ENCODE measurements at places on chromosomes 7 and 10. TPM values are rescaled to one million over a fixed set of nuclear protein-coding genes. Genes with fewer than 3 reads are reported as not detected.

DNA sequence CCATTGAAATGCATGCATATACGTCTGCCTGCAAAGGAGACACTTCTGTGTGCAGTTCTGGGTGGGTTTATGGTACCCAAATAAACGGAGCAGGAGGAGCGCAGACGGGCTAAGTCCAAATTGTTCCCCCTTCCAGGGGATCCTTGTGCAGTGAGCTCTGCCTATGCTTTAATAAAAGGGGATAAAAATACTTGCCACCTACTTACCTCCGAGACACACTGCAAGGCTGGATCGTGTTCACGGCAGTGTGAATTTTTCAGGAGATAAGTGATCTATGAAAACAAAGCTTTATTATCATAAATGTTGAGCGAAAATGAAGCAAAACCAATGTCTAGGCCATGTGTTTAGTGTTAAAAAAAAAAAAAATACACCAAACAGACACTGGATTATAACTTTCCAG, 308.8 kb upstream of the AOAH start:
- DNase-seq = no peak

The TEX47 gene
- total RNA-seq = not detected

DNA sequence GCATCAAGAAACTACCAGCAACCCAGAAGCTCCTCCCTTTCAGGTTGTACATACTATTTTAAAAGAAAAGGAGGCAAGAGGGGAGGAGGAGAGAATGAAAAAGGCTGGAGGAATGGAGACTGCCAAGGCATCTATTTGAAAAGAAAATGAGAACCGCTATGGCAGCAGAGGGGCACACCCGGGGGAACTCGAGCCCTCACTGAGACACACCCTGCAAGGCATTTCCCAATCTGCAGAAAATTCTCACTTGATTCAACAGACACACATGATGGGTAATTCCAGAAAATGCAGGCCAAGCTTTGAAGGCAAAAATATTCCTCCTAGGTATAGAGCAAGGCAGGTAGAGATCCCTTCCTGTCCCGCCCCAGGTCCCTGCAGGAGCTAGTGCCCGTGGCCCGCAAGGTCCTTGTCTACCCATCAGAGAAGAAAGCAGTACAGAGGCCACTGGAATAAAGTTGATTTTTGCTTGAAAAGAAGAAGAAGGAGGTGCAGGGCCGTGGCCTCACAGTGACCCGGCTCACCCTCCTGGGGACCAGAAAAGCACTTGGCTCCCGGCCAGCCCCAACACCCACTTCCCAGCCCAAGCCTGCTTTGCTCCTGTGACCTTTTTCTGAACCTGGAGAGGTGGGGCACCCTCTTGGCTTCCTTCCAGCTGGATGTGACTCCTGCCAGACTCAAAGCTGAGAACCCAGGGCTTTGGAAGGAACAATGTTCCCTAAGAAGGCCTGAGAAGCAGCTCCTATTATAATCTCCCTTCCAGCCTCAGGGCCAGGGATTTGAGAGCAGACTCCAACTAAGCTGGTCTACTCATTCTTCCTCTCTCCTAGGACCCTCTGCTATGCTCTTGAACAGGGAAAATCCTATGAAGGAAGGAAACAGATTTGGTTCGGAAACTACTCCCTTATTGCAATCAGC, 6.2 kb upstream of the PIK3CG start:
- DNase-seq = no peak

DNA sequence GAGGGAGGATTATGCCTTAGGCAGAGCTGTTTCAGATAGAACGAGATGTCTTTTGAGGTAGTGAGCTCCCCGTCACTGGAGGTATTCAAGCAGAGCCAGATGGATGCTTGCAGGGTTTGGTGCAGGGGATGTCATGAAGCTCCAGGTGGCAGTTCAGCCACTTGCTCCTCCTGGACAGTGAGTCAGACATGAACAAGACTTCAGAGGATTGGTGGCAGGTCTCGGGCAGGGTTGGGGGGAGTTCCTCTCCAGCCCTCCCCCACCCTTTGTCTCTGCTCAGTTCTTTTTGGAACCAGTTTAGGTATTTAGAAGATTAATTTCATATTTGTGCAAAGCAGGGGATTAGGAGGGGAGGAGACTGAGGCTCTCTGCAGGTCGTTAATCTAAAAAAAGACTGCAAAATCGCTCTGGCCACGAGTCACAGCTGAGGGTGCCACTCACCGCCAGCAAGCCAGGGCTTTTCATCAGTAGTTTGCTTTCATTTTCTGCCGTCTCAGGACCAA, 21.5 kb upstream of the MYL10 start:
- no peak for DNase-seq

GRCh38 chr7:82595176-82595575, 151.6 kb upstream of the CACNA2D1 start:
- no peak for DNase-seq

DNA sequence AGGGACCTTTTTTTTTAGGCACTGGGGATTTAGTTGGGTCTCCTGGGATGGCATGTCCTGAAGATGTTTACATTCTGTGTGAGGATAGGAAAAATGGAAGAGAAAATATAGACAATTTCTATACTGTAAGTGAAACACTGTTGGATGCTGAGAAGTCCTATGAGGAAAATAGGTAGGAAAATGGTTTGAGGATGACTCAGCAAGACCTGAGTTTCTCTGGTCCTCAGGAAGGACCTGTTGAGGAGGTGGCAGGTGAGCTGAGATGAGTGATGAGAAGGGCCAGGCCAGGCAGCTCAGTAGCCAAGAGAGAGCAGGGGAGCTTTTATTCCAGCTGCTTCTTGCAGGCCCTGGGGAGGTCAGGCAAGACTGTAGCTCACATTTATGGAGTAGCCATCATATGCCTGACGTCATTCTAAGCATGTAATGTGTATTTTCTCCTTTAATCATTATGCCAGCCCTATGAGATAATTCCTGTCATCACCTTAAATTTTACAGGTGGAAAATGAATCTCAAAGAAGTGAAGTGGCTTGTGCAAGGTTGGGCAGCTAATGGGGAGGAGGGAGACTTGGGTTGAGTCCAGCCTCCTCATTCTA, 19.1 kb upstream of the LRRC18 start:
- no peak for DNase-seq

- no peak for DNase-seq
Measured at GRCh38 chr7:2259480-2259879, 17.5 kb downstream of the NUDT1 start.

- DNase-seq = no peak
Measured at GRCh38 chr10:98664329-98665042, 217.8 kb upstream of the HPS1 start.

The DGKI gene
- 22.3 TPM for total RNA-seq

The LEP gene
- total RNA-seq = not detected

The GPR26 gene
- not detected for total RNA-seq

The PNLIPRP1 gene
- 0.99 TPM for total RNA-seq

DNA sequence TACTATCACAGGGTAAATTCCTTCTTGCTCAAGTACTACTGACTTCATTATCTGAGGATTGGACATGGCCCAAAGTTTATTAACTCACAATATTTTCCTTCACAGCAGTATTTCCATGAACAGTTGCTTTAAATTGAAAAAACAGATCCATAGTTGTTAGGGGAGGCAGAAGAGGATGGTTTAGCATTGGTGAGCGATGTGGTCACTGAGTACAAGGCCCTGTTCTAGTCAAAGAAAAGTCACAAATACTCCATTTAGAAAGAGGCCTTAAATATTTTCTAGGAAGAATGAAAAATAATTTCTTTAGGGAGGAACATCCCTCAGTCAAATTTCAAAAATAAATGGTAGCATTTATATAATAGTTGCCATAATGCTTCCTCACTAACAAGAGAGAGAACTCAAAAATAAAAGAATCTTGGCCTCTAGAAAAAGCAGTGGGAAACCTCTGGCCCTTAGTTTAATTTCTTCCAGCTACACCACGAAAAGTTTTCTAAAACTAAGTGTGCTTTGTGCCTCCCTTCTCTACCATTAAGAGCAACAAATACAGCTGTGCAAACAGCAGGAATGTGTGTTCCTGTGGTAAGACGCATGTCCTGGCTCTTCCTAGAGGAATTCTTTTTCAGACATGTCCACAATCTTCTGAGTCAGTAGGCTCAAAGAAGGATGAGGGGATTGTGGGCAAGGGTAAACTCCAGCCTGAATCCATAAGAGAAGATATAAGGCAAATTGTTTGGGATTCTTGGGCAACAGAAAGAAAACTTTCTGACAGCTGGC, 105.7 kb downstream of the HOXA1 start:
- no peak for DNase-seq

- DNase-seq = no peak
Measured at GRCh38 chr7:70392877-70393435, 739.0 kb upstream of the GALNT17 start.

The ABCB1 gene
- 10.6 TPM for total RNA-seq

DNA sequence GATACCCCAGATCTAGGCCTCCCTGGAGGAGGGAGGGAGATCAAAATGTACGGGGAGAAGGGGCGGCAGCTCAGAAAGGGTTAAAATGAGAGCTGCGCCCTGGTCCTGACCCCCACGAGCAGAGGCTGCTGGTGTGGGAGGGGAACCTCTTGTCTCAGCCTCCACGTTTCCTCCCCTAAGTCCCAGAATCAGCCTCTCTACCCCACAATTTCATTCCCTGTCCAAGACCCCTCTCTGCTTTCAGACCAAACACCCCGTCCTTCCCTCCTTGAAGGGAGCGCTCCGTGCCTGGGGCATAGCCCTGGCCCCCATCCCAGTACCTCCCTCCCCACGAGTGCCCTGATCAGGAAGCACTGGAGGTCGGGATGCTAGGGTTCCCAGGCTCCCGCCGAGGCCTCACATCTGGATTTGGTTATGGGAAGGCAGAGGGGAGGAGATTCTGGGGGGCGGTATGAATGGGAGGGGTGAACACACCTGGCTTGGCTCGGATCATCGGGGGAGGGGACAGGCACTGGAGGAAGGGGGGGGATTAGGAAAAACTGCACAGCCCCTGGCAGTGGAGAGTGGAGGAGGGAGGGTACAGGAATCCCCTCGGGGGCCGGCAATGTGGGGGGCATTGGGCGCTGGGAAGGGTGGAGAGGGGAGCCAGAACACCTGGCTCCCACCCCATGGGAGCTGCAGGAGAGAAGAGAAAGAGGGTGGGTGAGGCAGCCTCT, 2.7 kb downstream of the EPHB4 start:
- DNase-seq = no peak

The C7orf33 gene
- total RNA-seq = not detected

DNA sequence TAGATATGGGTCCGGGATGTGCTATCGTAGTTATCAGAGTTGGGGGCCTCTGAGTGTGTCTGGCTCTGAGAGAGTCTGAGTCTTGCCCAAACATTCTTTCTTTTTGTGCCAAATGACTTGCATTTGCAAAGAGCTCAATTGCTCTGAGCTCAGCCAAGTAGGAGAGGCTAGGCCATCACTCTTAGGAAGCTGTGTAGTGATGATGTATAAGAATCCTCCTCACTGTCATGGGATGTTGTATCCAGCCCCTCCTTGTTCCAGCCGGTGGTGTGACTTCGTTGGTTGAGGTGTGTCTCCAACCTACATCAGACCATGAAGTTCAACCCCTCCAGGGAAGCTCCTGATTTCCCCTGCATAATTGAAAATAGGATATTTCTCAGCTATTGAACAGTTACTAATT, 97.5 kb upstream of the NPS start:
- DNase-seq = no peak

DNA sequence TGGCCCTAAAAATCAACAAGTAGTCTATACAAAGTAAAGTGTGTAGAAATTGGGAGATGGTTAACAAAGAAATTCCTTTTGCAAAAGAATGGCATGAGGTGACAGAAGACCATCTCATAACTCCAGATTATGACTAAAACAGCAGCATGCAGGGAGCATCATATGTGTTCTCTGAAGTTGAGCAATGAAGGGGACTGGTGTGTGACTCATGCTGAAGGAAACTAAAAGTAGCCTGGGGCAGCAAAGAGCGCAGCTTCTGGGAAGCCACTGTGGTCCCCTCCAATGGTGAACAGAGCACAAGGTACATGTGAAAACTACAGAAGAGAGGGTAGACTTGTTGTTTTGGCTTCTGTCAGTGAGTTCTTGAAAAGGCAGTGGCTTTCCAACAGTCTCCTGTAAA, 133.4 kb downstream of the MACC1 start:
- no peak for DNase-seq

GRCh38 chr10:71262817-71263216, 50.4 kb downstream of the UNC5B start:
- DNase-seq = no peak

DNA sequence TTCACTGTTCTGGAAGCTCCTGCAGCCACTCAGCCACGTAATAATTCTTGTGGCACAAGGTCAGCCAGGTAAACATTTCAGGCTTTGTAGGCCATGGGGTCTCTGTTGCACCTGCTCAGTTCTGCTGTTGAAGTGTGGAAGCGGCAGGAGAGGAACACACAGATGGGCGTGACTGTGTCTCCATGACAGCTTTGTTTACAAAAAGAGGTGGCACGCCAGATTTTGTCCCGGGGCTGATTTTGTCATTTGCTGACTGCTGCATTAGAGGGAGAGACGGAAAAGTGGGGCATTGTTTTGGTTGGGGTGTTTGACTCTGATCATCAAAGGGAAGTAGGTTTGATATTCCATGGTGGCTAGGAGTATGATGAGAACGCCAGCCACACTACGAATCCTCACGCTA, 103.1 kb downstream of the PRKAG2 start:
- no peak for DNase-seq

All from thoracic aorta (tissue), 2 donors.